ENCODE measurements at places on chromosomes 4 and X.
A peak's percentile ranks its signal among the peaks of the same experiment; 100 is the strongest.

DNA sequence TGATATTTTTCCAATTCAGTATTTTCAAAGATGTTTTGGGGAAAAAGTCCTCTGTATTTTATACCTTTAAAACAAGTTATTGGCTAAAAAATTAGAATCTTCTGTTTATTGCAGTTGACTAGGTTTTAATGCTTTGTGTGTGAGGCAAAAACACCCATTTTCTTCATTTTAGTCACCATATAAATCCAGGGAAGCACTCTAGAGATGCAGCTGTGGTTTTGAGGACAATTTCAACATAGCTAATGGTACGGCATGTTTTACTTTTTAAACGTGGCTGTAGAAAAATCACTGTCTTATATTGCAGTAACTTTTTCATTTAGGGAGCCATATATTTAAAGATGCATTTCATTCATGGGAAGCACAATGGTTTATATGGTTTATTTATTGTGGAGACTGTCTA lies 129.1 kb upstream of the PITX2 start:
- no peak for DNase-seq

DNA sequence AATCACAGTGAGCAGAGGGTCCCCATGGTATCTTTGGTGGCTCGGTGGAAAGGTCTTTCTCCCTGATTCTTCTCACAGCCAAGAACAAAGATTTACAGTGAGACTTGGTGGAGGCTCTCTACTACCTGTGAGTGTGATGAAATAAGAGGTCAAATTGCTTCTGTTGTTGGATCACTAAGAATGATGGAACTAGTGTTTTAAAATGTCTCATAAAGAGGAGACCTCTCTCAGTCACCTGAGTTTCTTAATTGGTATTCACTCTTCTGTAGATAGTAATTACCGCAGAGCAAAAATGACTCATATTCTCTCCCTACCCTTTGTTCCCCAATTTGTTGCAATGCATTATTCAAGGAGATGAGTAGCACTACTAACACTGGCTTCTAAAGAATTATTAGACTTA lies 100.9 kb upstream of the TBC1D9 start:
- DNase-seq, result no peak

- DNase-seq, result no peak
These were observed 32.1 kb downstream of the NUDT6 start for GRCh38 chr4:122890147-122890795.

- no peak for DNase-seq
These were observed 32.8 kb downstream of the KCNIP4 start for GRCh38 chr4:21915761-21916160.

DNA sequence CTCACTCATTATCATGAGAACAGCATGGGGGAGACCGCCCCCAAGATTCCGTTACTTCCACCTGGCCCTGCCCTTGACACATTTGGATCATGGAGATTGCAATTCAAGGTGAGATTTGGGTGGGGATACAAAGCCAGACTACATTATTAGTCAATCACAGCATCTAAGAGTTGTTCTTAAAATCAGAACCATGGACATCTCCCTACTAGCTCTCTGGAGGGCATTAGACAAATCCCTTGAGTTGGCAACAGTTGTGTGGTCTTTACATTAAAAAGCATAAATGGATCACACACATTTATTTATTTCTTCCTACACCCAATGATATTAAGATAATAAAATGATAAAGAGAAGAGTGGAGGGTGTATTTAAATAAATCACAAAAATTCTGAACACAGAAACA lies 262.8 kb upstream of the VCX start:
- no peak for DNase-seq

- DNase-seq, result no peak
These were observed 220.0 kb downstream of the PPP3CA start for GRCh38 chr4:101127176-101127790.

GRCh38 chr4:12595986-12596385 lies 888.2 kb downstream of the RAB28 start:
- no peak for DNase-seq

GRCh38 chrX:14673764-14674163 lies 144.4 kb downstream of the GLRA2 start:
- DNase-seq, result no peak

DNA sequence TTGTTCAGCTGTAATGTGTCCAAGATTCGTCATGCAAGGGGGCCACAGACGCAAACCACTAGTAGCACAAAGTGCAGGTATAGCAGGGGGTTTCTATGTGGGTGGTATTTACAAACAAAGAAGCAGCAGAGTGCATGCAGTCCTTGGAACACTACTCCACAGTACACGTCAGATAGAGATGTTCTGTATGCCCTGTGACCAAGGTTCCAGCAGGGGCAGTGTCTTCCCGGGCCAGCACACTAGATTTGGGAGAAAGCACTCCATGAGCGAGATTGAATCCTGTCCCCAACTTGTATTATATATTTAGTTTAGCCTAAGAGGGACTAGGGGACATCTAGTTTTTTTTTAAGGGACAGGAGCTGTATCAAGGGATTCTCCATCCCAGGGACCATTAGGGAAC lies 54.4 kb upstream of the ESX1 start:
- DNase-seq, result no peak

- no peak for DNase-seq
These were observed 14.7 kb downstream of the NDP start for GRCh38 chrX:43958529-43958928.

DNA sequence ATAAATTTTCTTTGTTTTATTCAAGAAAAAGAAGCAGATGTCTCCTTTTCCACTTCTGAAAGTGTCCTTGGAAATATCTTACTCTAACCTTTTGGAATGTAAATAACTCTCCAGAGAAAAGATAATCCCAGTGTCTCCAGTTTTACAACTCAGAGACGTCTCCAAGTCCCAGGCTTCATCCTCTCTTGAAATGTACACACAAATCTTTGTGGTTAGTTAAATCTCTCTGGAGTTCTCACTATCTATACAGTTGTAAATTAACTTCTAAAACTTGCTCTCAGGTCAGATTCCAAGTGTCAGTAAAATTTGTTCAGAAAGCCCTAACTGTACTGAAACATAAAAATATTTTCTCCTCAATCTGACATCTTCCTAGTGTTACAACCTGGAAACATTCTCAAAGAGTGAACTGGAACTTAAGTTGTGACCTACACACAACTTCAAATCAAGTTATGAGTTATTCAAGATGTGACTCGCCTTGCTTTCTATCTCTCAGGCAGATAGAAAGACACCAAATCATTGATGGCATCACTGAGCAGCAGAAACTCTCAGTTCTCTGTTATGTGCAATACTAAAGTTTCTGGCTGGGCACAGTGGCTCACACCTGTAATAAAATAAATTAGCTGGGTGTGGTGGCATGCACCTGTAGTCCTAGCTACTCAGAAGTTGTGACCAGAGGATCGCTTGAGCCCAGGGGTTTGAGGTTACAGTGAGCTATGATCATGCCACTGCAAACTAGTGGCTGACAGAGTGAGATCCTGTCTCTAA lies 284.2 kb downstream of the RCHY1 start:
- DNase-seq, result no peak

- no peak for DNase-seq
These were observed 48.4 kb upstream of the SPANXN4 start for GRCh38 chrX:142977128-142977914.

GRCh38 chr4:95957054-95957453 lies 117.2 kb downstream of the PDHA2 start:
- DNase-seq, result no peak

DNA sequence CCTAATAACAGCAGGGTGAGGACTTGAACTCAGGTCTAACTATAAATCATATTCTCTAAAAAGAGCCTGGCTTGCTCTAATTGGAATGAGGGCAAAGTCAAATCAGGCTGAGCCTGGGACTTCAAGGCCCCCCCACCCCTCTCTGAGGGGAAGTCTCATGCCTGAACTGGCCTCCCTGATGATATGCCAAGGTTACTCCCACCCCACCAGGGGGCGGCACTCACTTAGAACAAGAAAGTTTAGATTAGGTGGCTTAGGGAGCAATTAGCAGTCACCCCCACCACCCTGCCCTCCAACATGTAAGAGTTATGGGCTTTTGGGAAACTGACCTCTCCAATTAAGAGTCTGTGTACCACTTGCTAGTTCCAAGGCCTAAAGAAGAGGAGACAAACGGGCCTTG lies 2.7 kb downstream of the FOXO4 start:
- DNase-seq, result peak; percentile 80

- no peak for DNase-seq
These were observed 240.6 kb downstream of the PABPC4L start for GRCh38 chr4:133960975-133961374.

DNA sequence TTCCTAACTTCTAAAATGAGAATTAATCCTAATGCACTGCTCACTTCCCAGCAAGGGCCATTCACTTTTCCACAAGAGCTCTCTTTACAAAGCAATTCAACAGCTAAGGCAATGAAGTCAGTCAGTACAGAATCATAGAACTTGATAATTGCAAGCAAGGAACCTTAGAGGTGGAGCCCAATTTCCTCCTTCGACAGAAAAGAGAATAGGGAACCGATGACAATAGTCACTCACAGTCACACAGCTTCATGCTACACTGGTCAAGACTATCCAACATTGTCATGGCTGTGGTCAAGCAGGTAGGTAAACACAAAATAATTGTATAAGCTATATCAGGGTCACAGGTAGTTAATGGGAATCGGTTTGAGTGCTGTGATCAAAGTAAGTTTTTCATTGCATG lies 90.0 kb downstream of the ELOVL6 start:
- DNase-seq, result no peak

DNA sequence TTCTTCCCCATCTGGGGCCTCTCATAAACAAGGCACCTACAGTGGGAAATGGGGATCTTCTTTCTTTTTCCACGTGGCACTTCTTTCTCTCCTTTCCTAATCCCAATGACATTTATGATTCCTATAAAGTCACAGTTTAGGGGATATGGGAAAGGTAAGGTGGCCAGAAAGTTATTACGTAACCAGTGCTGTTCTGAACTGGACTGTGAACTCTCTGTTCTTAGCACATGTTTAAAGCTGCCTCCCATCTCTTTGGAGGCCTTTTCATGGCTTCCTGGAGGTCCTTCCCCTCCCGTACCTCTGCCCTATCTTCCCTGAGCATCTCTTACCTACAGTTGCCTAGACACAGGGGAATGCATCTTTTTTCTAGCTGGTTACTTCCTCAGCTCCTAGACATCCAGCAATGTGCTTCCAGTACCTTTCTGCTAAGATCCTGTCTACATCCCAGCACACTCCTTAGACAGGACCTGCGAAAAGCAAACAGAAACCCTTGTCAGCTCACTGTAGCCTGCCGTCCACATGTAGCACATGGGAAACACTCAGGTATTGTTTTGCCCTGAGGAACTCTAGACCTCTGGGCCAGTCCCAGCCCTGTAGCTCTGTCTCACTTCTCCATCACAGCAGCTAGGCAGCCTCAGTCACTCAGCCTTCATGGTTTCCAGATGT lies 195.4 kb downstream of the NWD2 start:
- DNase-seq, result no peak

- no peak for DNase-seq
These were observed 933.5 kb downstream of the C4orf33 start for GRCh38 chr4:130029442-130029841.

DNA sequence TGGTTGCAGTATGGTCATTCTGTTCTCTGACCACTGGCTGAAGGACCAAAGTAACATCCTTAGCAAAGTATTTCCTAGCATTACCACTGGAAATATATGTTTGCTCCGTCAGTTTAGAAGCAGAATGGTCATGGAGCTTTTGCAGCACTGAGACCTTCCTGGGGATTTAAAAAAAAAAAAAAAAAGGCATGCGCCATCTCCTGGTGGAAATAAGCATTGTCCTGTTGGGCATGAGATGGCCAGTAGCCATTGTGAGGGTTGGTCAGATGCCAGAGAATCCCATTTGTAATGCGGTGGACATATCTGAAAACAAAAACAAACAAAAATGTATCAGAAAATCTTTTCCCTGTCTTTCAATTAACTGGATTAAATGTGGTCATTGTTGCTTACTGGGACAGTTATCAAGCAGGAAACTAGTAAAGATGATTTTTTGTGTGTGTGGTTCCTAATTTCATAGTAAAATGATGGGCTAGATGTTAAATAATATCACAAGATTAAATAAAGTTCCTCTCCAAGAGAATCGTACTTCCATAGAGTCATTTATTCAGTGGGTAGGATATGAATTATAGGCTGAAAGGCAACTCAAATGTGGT lies 139.6 kb downstream of the SOWAHB start:
- no peak for DNase-seq

DNA sequence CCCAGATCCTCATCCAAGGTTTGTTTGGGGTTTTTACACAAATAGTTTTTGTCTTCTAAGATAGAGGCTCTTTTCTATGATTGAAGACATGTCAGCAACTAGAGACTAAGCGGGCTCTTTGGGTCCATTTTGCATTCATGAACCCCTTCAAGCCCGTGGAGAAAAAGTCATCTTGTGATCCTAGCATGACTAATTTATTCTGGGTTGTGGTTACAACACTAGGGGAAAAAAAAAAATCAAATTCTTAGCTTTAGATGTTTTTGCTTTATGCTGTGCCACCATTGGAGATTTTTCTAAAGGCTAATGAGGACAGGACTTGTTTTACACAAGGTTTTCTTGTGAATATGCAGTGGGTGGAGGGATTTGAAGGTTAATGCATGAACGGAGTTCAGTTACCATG lies 440.0 kb downstream of the PCDH7 start:
- no peak for DNase-seq

GRCh38 chr4:42488554-42488953 lies 91.3 kb downstream of the SHISA3 start:
- no peak for DNase-seq

DNA sequence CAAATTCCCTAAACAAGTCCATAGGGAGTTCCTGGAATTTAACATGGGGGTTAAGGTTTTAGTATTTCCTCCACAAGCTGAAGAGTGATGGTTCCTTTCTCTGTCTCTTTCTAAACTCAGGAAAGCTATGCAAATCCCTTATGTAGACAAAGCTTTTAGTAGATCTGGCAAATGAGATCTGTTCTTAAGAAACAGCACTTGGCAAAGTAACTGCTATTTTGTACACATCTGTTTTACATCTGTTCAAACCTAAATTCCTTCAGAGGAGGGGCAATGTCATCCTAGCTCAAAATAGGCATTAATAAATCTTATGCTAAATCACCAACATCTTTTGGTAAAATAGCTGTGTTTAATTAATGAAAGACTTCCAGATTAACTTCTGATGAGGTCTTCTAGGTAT lies 137.8 kb upstream of the TBC1D9 start:
- DNase-seq, result no peak

- no peak for DNase-seq
These were observed 195.7 kb upstream of the GK2 start for GRCh38 chr4:79603681-79604080.

- no peak for DNase-seq
These were observed 60.7 kb upstream of the PGM2 start for GRCh38 chr4:37765741-37766140.

All from activated gamma-delta T cell treated with Interleukin-2 at 50 U/mL for 16 hours (primary cell).